C1 segment of cervical spinal cord (tissue), 14 donors: ENCODE measurements at places on chromosomes 3 and 15.

GRCh38 chr3:64083575-64083974, 60.3 kb upstream of the PSMD6 start:
- DNase-seq = no peak

DNA sequence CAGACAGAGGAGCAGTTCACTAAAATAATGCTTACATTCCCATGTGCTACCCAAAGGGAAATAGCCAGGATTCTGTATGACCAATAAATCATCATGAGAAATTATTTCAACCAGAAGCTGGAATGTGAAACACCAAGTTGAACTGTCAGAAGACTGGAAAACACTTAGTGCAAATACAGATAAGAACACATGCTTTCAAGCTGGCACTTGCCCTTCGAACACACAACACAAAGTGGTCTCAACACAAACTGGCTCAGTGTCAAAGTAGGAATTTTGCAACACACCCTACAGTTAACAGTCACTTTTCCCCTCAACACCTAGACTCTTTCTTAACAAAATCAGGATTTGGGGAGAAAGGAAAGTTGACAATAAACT, 1.3 kb downstream of the FSD2 start:
- no peak for DNase-seq

DNA sequence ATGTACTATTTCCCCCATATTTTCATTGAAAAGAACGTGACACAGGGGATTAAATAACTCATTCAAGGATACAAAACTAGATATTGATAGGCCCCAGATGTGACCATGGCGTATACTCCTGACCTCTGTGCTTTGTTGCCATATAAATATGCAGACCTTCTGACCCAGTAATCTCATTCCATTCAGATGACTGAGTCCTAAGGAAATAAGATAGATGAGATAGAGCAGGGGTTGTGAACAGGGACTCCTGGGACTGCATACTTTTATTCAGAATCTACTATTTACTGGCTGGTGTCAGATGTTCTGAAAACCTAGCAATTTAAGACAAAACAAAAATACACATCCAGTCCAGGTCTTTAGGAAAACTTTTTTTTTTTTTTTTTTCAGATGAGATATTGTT, 139.2 kb upstream of the MANF start:
- DNase-seq = no peak

DNA sequence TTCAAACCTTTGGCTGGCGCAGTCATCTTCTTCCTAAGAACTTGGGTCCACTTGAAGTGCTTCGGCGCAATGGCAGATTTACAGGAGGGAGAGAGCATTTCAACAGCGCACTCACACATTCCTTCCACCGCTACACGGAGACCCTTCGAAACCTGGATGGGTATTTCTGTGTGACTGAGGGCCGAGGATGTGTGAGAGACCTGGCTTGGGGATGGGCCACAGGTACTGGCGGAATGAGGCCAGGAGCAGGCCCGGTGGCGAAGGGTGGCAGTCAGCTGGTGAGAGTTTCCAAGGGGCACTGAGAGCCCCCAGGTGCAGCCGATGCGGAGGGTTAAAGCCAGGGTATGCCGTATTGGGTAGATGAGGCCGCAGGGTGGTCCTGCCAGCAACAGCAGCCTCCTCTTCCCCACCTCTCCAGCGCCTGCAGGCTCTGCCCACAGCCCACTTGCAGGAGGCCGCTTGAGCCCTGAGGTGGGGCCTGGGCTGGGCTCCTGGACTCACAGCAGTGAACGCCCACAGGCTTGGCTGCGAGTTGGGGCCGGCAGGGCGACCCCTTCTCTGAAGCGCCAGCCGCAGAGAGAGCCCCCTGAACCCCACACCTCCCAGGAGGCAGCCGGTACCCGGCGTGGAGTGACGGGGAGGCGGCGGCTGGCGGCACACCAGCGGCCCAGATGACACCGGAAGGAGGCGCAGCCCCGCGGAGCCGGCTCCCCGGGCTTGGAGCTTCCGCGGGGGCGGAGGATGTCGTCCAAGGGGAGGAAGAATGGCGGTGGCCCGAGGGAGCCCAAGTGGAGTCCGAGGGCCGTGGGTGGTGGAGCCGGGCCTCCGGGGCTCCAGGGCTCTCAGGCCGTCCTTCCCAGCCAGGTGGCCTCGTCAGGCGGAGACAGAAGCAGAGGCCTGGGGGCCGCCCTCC, 166.5 kb downstream of the NSMCE3 start:
- DNase-seq = no peak

- DNase-seq = no peak
Observed at GRCh38 chr3:48989126-48989795, 780 bp upstream of the P4HTM start.

- DNase-seq = no peak
Observed at GRCh38 chr3:9978710-9979305, 7.8 kb downstream of the EMC3 start.

GRCh38 chr3:24303057-24303754, 191.4 kb downstream of the THRB start:
- no peak for DNase-seq

DNA sequence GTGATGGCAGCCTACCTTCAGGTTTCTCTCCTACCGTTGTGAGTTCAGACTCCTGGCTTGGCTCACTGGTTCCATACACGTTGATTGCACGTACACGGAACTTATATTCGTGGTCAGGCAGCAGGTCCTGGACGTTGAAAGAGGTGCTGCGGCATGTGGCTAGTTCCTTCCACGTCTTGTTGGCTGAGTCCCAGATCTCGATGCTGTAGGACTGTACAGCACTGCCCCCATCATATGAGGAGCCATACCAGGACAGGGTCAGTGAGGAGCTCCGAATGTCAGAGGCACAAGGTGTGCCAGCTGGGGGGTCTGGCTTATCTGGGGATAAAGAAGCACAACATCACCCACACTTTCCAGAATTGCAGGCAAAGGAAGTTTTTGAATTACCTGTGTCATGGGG, 72.3 kb upstream of the HACD2 start:
- no peak for DNase-seq

DNA sequence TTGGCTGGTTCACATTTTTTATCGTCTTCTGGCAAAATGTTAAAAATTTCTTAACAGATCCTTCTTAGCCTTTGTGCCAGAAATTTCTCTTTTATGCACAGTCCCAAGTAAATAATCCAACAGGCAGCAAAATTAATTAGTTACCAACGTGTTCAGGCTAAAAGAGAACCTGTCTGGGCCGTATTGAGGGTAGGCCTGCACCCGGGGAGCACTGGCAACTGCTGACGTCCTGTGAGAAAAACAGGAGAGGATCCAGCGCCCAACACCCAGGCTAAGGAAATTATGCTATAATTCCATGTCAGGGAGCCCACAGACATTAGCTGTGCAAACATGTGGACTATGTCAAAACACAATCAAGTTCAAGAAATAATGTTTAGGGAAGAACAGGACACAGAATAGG, 30.7 kb upstream of the CSTA start:
- no peak for DNase-seq

DNA sequence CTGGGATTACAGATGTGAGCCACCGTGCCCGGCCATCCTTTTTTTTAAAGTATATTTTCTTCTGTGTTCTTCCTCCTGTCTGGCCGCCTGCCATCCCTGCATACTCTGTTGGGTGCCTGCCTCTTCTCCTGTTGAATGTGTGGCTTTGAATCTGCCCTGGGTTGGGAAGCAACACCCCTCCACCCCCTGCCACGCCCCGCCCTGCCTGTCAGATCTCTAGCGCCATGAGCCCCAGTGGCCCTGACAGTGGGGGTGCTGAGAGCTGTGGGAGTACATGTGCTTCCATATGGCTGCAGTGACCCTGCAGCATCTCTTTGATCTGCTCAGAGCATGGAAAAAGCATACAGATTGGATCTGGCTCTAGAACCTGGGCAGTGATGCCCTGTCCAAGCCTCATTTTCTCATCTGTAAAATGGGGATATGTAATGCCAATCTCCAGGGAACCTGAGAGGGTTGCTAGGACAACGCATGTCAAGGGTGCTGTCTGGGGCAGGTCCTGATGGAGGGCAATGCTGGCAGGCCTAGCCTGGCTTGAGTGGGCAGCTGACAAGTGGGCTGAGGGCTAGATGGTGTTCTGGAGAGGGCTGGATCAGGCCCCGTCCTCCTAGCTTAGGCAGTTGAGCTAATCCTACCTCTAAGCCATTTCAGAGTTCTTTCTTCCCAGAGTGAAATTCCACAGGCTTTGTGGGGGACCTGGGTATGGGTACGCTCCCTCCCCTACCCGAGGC, 23.9 kb downstream of the CCDC13 start:
- no peak for DNase-seq

GRCh38 chr3:64161481-64161952, 63.7 kb downstream of the PRICKLE2 start:
- DNase-seq = no peak

- no peak for DNase-seq
Observed at GRCh38 chr15:91342097-91342496, 242.0 kb downstream of the SV2B start.

DNA sequence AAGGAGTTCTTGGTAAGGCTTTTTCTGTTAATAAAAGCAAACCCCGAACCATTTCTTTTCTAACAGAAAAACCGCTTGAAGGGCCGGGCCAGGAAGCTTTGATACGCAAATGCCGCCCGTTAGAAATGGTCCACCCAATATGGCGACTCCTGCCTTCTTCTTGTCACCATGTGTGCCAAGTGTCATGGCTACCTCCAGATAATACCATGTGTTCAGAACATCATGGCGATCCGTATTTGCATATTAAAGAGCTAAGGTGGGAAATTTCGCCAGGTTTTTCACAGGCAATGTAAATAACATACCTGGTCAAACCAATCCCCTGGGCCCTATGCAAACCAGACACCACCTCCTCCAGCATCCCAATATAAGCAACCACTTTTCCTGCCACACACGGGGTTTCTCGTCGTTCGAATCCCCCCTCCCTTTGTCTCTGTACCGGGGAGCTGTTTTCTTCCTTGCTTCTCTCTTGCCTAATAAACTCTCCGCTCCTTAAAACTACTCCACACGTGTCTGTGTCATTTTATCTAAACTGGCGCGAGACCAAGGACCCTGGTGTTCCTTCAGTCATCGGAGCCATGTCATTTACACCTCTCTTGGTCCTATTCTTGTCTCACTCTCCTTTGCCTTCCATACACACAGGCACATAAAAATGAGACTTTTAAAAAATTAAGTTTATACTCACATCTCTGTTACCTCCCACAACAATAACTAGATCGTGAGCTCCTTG, 34.5 kb downstream of the NCEH1 start:
- no peak for DNase-seq

- DNase-seq = no peak
Observed at GRCh38 chr3:119457246-119457645, 6.2 kb downstream of the TMEM39A start.

DNA sequence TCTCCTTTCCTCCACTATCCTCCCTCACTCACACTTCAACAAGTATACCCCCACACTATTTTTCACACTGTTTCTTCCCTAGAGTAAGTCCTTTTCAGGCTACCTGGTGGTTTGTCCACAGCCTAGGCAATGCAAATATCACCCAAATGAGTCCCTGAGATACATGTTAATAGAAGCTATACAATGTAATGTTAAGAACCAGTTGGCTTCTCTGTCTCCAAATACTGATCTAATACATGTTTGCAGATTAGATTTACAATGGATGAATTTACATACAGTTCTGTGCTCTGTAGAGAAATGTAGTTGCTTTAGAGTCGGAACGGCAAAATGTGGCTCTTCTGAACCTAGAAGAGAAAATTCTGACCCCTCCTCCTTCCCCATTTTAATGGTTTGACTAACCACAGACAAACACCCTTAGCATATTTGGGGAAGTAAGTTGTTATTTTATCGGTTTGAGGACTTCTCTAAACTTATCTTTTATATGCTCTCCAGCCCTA, 63.6 kb upstream of the MBNL1 start:
- DNase-seq = no peak

- no peak for DNase-seq
Observed at GRCh38 chr3:175737646-175738572, 878.8 kb downstream of the NAALADL2 start.

DNA sequence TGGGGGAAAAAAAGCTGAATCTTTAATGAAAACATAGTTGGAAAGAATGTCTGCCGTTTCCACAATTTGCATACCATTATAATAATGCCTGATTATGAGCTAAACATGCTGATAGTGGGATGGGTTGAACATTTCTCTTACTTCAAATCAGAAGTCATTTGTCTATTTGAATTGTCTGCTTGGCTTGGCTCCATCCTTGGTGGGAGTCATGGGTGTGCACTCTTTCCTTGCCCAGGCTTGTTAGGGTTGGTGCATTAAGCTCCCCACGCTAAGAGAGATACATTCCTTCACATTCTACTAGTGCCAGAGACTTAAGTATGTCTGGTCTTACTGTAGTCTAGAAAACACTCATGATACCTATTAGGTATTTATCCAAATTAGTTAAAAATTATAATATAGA, 121.4 kb upstream of the RARB start:
- no peak for DNase-seq

GRCh38 chr15:77511869-77512268, 91.2 kb downstream of the HMG20A start:
- no peak for DNase-seq

GRCh38 chr3:39990532-39990931, 181.1 kb downstream of the MYRIP start:
- DNase-seq = no peak

GRCh38 chr3:155742349-155742965, 2.4 kb downstream of the PLCH1 start:
- no peak for DNase-seq

DNA sequence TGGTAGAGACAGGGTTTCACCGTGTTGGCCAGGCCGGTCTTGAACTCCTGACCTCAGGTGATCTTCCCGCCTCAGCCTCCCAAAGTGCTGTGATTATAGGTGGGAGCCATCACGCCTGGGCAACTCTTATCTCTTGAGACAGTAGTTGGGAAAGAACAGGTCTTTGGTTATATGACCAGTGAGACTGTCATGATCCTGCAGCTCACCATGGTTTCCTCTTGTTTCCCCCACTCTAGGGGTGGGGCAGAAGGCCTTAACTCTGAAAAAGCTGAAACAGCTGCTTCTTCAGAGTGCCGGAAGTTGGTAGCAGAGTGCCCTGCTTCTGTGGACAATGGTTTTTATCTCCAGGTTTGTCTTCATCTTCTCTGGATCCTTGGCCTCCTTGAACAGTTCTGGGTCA, 4.7 kb upstream of the TYRO3 start:
- DNase-seq = no peak

DNA sequence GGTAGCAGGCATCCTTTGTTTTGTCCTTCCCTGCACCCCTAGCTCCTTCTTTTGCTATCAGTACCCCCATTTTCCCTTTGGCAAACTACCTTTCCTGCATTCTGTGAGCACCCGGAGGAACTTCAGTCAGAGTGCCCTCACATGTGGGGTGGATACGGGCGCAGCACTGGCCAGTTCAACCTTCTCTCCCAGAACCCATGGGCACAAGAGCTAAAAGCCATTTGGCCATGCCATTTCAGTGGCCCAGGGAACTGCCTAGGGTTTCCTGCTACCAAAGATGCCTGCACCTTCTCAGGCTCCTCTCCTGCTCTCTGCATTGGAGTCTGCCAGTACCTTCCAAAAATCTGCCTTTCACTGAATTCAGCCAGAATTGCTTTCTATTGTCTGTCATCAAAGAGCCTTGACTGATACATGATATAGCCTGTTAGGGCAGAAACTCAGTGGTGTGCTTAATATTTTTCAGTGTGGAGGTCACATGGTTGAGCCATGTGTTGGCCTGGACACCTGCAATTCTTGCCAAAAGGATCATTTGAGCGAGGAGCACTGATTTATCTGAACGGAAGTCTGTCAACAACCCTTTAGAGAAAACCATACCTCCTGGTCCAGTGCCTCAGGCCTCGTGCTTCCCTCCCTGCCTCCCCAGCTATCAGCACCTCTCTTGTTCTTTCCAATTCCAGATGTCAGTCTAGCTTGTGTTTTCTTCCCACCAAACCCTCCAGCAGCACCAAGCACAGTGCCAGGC, 27.0 kb upstream of the HHATL start:
- DNase-seq = peak; percentile 49
